ENCODE measurements at places on chromosomes 2 and 18.

GRCh38 chr18:64100116-64100922, 48.6 kb downstream of the LINC00305 start:
- peak; percentile 18 for DNase-seq

DNA sequence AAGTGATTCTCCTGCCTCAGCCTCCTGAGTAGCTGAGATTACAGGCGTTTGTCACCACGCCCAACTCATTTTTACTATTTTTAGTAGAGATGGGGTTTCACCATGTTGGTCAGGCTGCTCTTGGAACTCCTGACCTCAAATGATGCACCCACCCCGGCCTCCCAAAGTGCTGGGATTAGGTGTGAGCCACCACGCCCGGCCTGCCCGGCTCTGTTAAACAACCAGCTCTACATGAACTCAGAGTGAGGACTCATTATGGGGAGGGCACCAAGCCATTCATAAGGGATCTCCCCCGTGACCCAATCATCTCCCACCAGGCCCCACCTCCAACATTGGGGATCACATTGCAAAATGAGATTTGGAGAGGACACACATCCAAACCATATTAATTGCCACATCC, 8.8 kb downstream of the ATIC start:
- DNase-seq = no peak

DNA sequence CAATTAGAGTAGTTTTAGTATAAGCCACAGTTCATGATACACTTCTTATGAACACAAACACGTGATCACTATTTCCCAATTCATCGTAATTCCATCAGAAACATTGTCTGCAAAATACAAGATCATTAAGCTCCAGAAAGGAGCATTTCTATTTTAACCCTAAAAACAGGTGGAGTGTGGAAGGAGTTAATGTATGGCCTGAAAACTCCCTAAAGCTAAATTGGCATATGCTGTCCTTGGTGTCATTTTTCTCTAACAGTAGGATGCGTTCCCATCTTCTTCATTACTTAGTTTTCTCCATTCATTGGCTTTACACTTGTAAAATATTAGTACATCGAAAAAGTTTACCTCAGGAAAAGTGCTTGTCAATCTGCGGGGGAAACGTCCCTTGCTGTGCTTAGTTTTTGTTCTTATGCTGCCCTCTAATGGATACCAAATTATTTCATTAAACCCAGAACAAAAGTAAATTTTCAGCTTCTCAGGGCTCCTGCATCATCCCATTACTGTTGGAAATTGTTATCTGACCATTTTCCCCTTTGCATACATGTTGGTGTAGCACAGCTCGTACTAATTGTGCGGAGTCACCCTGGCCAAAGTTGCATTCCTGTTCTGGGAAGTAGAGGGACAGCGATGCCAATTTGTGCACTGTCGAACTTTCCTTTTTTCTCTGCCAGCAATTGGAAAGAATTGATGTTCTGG, 153.4 kb downstream of the GPD2 start:
- peak; percentile 77 for DNase-seq

DNA sequence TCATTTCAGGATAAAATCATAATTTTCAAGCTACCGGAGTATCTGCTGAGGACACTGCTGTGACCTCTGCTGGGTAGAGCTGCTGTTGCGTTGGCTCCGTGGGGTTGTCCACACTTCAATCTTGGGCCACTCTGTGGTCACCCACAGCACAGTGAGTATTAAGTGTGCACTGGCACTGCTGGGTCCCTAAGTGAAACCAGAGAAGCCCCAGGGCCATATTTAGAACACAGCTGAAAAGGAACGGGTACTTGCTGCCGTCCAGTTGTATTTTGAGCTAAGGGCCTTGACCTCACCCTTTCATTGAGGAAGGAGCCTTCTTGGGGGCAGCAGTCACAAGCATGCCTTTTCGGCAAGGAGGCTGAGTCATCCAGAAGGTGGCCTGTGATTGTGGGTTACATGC, 10.1 kb downstream of the SLC9A4 start:
- no peak for DNase-seq

DNA sequence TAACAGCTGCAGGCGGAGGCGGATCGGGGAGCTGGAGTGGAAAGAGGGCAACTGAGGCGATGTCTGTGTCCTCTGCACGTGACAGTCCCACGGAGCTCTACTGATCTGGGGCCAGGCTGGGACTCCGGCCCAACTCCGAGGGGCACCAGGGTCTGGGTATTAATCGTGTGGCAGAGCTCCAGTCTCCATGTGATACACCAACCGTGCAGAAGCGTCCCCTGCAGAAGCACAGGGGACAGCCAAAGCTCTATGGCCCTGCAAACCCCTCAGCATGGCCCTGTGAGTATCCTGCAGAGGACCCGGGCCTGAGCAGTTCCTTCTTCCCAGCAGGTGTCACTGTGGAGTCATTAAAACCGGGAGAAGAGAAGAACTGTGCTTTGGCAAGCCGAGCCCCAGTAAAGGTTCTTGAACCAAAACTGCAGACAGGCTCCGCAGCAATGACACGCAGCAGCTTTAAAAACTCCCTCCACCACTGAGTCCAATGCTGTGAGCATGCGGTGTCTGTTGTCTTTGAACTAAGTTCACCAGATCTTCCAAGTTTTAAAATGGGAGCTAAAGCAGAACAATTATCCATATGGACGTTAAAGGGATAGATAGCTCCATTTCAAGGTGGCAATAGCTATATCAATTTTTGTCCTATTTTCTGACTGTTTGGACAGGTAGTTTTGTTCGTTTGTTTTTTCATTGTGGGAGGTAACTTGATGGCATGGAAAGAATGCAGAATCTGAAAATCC, 79.4 kb downstream of the TMEM182 start:
- DNase-seq = peak; percentile 79

DNA sequence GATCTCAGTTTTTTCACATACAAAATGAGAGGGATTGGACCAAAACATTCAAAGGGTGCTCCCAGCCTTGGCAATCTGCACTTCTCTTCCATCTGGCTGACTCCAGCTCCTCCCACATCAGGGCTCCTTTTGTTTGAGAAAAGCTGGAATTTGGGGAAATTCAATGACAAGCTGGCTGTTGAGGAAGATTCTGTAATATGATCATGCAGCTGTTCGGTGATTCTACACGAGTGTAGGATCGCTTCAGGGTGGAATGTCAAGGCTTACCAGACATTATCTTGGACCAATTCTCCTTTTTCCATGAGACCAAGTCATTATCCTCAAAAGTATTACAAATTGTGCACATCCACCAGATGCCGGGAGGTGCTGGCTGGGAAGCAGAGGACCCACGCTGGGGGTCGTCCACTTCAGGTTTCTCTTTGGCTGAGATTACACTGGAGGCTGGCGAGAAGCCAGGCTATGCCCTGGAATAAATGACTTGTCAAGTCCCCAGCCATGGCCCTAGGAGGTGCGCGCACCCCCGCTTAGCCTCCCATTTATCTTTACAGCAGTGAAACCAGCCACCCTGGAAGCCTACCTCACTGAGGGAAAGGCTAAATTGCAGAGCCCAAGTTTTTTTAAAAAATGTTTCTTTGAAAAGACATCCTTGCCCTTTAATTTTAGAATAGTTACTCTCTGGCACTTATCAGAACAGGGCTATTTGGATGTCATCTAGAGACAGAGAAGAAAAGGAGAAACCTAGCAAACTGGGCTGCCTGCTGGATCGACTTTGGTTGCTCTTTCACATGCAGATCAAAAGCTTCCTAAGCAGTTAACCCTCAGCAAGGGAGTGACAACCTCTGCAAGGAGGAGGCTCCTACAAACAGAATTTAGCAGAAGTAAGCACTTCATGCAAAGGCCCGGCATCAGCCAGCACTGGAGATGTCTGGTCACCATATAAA, 42.5 kb upstream of the LCLAT1 start:
- DNase-seq = peak; percentile 39

GRCh38 chr2:50615291-50615690, 416.6 kb downstream of the NRXN1 start:
- DNase-seq = no peak

DNA sequence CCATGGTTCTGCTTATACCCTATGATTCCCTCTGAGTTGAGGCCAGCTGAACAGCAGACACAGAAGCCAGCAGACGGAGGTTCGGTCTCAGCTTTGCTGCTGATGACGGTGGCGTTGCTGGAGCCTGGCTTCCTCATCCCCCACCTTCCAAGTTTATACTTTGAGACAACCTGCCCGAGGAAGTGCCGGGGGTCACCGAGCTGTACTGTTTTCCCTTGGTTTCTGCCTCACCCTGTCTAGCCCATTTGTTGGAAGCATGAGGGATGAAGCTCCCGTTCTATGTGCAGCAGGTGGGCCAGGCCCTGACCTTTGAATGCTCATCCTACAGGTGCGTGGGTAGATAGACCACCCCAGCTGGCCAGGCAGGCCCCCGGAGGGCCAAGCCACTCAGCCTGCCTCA, 117.3 kb downstream of the MYCN start:
- no peak for DNase-seq

- DNase-seq = no peak
Measured at GRCh38 chr2:196449083-196449482, 190.4 kb upstream of the CCDC150 start.

DNA sequence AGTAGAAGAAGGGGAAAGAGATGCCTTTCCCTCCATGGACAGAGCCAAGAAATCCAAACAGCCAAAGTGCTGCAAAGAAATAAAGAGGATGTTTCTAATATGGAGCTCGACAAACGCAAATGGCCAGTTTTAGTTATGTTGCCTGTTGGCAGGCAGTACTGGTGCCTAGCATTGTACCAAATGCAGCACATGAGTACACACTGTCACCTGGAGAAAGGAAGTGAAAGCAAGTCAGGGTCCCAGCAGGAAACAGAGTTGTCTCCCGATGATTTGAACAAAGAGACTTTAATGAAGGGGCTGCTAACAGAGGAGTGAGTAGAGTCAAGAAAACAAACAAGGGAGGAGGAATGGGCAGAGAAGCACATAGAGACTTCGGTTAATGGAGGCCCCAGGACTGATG, 623.0 kb downstream of the BCL11A start:
- no peak for DNase-seq

- DNase-seq = no peak
Measured at GRCh38 chr2:43051338-43051737, 175.1 kb downstream of the ZFP36L2 start.

DNA sequence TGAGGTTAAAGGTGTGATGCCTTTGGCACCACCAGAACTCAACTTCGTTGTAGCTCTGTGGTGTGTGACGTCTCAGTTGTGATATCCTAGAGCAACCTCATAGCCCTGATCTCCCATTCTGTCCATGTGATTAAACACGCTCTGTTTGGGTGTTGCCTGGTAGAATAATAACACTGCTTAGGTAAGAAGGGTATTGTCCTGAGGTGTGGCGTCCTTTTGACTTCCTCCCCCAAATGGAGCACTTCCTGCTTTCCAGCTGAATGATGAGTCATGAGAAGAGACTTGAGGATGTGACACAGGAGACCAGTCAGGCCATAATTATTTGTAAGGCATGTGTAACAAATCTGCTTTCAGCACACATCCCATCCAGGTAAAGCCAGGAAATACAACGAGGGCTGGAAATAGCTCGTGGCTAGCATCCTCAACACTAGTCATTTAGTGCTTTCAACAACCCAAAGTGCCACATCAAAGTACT, 100.7 kb downstream of the RAPGEF4 start:
- no peak for DNase-seq

GRCh38 chr2:12429779-12430406, 286.8 kb upstream of the TRIB2 start:
- no peak for DNase-seq

- peak; percentile 70 for DNase-seq
Measured at GRCh38 chr2:289362-290089, 1.6 kb upstream of the ALKAL2 start.

GRCh38 chr2:133476931-133477615, 91.2 kb downstream of the NCKAP5 start:
- no peak for DNase-seq

- DNase-seq = no peak
Measured at GRCh38 chr2:190407246-190407661, 901 bp upstream of the MFSD6 start.

DNA sequence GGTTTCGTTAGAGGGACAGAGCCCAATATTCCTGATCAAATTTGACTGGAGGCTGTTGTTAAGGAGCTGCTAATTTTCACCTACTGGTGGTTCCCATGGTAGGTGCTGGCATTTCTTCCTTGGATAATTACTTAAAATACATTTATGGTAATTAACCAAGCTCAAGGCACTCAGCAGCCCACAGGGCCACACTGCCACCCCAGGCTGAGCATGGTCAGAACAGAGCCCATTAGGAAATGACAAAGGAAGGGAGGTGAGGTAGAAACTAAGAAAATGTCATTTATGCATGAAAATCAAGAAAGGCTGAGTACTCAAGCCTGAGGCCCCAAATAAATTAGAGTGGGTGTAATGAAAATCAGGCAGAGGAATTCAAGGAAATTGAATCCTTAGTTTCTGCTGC, 510.2 kb upstream of the GYPC start:
- DNase-seq = no peak

GRCh38 chr2:26585100-26585499, 56.1 kb downstream of the CIB4 start:
- no peak for DNase-seq

DNA sequence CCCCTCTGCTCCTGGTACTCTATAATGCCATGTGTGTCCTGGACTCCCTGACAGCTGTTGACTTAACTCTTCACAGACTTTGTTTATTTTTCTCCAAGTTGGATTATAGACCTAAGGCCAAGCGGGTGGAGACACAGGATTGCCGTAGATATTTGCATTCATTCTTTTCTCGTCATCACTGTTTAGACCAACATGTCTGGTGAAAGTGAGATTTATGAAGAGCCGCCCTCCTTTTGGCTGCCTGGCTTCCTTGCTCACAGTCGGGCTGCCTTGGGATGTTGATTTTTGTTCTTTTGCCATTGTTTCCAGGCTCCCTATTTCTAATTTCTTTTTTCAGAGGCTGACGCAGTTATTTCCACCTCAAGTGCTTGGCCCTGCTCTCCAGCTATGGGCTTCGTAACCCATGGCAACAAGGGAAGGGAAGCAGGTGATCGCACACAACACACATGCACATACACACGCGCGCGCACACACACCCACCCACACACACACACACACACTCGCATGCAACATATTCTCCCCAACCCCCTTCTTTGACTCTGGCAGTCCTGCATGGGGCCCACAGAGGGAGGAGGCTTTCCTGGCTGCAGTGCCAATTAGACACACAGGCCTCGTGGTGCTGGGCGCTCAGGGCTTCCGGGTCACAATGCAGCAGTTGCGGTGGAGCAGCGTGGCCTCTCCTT, 296.5 kb downstream of the MTX2 start:
- DNase-seq = peak; percentile 83

GRCh38 chr2:216695401-216695821, at the start of gene IGFBP5:
Gene IGFBP5, minus strand, starts transcription at chr2:216695549. Its CDS starts 774 bp downstream, at chr2:216694775.
- DNase-seq = peak; percentile 97

GRCh38 chr18:52764316-52764715, 424.3 kb downstream of the DCC start:
- no peak for DNase-seq

- no peak for DNase-seq
Measured at GRCh38 chr2:128808462-128809258, 490.0 kb upstream of the HS6ST1 start.

DNA sequence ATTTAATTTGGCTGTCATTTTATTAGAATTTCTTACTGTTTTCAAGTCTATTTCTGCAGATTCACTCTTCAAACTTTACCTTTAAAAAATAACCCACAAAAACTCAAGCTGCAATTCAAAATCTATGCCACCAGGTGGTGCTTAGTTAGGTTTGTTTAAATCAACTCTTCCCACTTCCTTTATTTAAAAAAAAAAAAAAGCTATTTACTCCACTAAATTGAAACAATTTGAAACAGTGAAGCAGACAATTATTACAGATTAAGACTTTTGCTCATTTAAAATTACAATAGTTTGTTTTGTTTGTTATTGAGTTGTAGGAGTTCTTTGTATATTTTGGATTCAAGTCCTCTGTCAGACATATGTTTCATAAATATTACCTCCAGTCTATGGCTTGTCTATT, 300.0 kb downstream of the PDE11A start:
- peak; percentile 37 for DNase-seq

- no peak for DNase-seq
Measured at GRCh38 chr18:25974630-25975077, 115.8 kb downstream of the SS18 start.

Data from eye (tissue), 1 donor.